Stimulated activated CD8-positive, alpha-beta memory T cell treated with anti-CD3 and anti-CD28 coated beads, Interleukin-12 subunit alpha, Interleukin-12 subunit beta, amount 100 ng/mL, for 1 hour (primary cell): ENCODE measurements at places on chromosomes 1 and 21.

GRCh38 chr1:228394571-228395394 is 11.9 kb downstream of the TRIM11 start:
- no peak for DNase-seq

- DNase-seq = no peak
Measured at GRCh38 chr1:96641282-96641681, 80.3 kb upstream of the PTBP2 start.

DNA sequence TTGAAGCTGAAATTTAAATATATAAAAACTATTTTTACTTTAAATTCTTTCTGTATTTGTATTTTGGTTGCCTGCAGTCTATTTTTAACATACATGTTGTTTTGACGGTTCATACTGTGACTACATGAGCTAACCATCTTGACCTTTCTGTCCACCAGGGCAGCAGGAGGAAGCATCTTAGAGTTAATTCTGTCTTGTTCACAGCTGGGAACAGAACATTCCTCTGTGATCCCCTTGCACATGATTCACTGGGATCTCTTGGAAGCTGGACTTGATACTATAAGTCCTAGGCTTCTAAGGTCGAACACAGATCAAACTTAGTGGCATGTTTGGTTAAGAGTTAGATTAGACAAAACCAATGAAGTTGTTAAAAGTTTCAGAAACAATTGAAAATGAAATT is 99.7 kb downstream of the NFIA start:
- DNase-seq = no peak

DNA sequence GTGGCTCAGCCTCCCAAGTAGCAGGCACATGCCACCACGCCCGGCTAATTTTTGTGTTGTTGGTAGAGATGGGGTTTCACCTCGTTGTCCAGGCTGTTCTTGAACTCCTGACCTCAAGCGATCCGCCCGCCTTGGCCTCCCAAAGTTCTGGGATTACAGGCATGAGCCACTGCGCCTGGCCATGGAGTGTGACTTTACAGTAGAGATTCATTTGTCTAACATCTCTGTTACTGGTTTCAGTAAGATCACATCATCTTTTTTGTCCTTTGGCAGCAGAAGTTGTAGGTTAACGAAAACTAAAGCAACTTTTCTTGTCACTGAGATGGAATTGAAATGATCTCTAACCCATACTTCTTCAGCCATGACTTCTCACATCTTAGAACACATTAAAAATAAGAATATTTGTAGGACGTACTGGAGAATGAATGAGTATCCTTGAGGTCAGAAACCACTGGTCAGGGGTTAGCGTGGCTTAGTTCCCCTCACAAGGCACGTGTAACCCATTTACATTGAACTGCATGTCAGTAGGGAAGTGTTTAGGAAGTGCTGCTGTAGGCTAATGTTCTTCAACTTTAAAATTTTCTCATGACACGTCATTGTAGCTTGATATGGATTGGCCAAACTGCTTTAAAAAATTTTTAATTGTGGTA is 75.9 kb downstream of the CAMTA1 start:
- DNase-seq = no peak

- no peak for DNase-seq
Measured at GRCh38 chr1:241714321-241715218, 62.5 kb downstream of the WDR64 start.

- no peak for DNase-seq
Measured at GRCh38 chr1:162724583-162725120, 65.8 kb upstream of the HSD17B7 start.

DNA sequence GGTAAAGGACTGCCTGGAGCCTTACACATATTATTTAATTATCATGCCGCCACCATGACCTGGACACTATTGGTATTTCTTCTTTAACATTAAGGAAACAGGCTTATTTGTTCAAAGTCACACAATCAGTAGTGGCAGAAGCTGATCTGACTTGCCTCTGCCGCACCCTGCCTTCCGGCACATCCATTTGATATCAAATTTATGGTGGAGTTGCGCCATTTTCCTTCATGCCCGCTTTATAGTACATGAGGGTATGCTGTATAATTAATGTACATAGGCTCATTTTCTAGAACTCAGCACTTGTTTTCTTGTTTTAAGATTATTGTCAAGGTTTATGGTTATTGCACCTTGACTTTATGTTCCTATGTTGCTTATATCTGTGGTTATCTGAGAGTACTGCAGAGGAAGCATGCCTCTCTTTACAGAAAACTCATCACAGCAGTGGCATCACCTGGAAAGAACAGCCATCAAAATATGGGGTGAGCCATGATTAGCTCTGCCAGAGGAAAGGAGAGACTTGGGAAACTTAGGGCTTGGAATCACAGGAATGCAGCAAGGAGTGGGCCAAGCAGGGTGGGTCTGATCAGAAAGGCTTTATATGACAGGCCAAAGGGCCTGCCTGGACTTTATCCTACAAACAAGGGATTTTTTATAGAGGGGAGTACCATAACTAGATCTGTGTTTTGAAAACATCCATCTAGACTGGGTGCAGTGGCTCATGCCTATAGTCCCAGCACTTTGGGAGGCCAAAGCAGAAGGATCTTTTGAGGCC is 72.2 kb upstream of the GJB5 start:
- no peak for DNase-seq

GRCh38 chr1:109241841-109242345 is 7.4 kb upstream of the CELSR2 start:
- DNase-seq = no peak

- no peak for DNase-seq
Measured at GRCh38 chr1:58905628-58906221, 121.9 kb upstream of the JUN start.

- no peak for DNase-seq
Measured at GRCh38 chr1:59747420-59748024, 67.2 kb upstream of the HOOK1 start.

GRCh38 chr1:17128361-17128760 is 9.1 kb upstream of the PADI2 start:
- no peak for DNase-seq

GRCh38 chr1:21764615-21765423 is 18.1 kb downstream of the USP48 start:
- DNase-seq = no peak

GRCh38 chr1:5885471-5886139 is 106.6 kb downstream of the NPHP4 start:
- no peak for DNase-seq

DNA sequence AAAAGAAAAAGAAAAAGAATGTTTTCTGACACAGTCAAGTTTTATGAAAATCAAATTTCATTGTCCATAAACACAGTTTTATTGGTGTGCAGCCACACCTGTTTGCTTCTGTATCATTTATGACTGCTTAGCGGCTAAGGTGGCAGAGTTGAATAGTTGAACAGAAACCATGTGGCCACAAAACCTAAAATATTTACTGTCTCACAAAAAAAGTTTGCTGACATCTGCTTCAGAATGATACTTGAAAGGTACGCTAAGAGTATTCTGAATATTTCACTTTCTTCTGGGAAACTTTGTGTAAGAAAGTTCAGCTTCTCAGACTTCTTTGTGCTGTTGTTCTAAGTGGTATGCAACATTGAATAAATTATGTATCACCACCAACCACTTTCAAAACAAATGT is 6.2 kb downstream of the KCNK1 start:
- DNase-seq = no peak

DNA sequence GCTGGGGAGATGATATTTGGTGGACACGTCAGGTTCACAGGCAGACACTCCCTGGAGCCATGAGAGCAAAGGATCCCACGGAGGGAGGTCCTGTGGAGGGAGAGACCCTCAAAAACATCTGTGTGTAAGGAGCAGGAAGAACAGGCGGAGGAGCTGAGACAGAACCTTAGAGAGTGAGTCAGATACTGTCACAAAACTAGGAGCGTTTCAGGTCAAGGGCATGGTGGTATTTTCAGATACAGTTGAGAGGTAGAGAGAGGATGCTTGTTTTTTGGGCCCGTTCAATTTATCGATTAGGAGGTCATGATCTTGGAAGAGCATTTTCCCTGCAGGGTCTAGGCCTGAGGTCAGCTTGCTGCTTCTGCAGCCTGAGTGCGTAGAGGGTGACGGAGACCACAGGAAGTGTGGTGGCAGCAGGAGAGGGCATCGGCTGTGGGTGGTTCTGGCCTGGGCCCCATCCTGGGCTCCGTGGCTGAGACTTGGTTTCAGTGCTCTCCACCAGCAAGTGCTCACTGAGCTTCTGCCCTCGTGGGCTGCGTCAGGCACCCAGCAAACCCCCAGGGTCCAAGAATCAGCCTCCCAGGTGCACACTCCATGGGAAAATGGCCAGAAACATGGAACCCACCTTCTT is 39.9 kb downstream of the SPSB1 start:
- DNase-seq = no peak

GRCh38 chr1:76298399-76298798 is 223.9 kb downstream of the ST6GALNAC3 start:
- no peak for DNase-seq

- no peak for DNase-seq
Measured at GRCh38 chr1:225744745-225745144, 32.9 kb upstream of the SRP9 start.

- DNase-seq = no peak
Measured at GRCh38 chr1:64956733-64957441, 9.5 kb downstream of the JAK1 start.

- no peak for DNase-seq
Measured at GRCh38 chr1:95023399-95024043, 49.2 kb downstream of the ALG14 start.

- peak; percentile 45 for DNase-seq
Measured at GRCh38 chr1:153509729-153510354, 25.9 kb downstream of the S100A6 start.

GRCh38 chr1:168623003-168623828 is 46.8 kb downstream of the XCL1 start:
- DNase-seq = no peak

DNA sequence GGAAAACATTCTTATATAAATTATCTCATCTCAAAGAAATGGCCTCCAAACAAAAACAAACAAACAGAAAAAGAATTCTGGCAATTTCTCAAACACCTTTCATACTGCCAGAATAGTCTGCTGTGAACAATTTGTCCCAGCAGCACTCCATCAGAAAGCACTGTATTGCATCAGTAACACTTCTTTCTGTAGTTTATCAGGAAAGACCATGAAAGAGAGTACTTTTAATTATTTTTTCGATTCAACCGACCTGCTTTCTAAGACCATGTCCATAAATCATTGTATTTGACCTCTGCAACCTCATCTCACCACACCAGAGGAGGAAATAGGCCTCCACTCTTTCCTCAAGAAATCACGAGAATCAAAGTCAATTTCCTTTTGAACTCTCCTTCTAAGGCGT is 1579.9 kb downstream of the MRPL39 start:
- DNase-seq = no peak

DNA sequence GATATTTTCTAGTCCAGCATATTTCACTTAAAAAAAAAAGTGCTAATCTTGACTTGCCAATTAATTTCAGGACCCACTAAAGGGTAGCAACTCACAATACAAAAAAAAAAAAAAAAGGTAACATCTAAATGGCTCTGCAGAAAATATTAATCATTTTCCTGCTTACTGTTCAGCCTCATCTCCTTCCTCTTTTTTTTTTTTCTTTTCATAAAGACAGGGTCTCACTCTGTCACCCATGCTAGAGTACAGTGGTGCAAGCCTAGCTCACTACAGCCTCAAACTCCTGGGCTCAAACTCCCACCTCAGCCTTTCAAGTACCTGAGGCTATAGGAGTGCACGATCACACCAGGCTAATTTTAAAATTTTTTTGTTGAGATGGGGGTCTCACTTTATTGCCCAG is 30.4 kb downstream of the TTC13 start:
- no peak for DNase-seq

GRCh38 chr1:12338823-12339222 is 109.0 kb downstream of the VPS13D start:
- no peak for DNase-seq

- DNase-seq = no peak
Measured at GRCh38 chr1:100354971-100355394, 2.7 kb downstream of the CDC14A start.

DNA sequence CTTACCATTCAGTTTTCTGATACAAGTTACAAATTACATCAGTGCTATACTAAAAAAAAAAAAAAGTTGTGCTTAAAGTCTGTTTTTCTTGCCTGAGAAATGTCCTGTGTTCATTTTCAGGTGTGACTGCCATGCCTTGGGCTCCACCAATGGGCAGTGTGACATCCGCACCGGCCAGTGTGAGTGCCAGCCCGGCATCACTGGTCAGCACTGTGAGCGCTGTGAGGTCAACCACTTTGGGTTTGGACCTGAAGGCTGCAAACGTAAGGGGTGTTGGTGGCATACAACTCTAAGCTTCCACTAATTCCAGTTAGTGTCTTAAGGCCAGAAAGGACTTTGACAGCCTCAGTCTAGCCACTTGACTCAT is 60.1 kb upstream of the LAMC2 start:
- DNase-seq = no peak

- DNase-seq = no peak
Measured at GRCh38 chr1:172323686-172324085, 96.8 kb upstream of the C1orf105 start.

- no peak for DNase-seq
Measured at GRCh38 chr1:82612986-82613385, 812.3 kb downstream of the ADGRL2 start.

- no peak for DNase-seq
Measured at GRCh38 chr1:199794105-199794863, 233.2 kb upstream of the NR5A2 start.

- DNase-seq = no peak
Measured at GRCh38 chr1:41850029-41850428, 68.7 kb downstream of the HIVEP3 start.

DNA sequence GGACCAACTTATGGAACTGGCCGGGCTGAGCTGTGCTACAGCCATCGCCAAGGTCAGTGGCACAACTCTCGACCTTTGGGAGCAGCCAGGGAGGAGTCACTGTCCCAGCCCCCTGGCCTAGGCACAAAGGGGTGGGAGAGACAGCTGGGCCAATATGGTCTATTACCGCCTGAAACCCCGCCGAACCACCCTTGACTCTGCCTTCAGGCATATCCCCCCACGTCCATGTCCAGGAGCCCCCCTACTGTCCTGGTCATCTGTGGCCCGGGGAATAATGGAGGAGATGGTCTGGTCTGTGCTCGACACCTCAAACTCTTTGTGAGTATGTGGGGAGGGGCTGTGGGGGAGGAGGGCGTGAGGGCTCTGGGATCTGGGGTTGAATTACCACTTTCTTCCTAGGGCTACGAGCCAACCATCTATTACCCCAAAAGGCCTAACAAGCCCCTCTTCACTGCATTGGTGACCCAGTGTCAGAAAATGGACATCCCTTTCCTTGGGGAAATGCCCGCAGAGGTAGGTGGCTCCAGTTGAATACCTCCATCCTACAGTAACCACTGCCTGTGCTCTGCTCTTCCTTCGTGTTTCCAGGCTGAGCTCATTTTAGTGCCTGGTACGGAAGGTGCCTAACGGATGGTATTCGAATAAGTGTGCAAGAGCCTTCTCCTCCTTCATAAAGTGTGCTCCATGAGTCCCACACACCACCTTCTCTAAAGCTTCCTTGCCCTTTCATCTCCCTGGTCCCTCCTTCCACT is 758 bp downstream of the NAXE start:
- no peak for DNase-seq
